ENCODE measurements at places on chromosomes 12 and 14.

DNA sequence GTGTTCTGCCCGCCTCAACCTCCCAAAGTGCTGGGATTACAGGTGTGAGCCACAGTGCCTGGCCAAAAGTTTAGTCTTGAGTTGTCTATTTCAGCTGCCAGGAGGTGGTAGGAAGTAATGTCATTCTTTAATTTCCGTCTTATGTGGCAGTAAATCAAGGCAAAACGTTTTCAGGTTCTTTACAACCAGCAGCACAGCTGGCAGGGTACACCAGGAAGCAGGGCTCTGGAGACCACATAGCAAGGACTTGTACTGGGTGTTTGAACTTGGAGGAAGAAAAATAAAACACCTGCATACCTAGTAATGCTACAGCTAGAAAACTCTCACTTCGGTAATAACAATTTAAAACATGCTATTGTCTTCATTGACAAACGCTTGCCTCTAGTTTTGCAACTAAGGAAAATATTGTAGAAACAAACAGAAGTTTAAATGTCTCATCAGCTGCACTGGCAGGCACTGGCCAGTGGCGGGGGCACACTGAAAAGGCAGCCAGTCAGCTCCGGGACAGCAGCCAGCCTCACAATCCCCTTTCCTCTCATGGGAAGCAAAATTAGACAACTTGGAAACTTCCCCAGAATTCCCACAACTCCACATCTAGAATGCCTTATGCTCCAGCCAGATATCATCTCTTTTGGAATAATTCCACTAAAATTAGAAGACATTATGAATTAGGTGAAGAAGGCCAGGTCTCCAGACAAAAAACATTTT lies 72.2 kb downstream of the CLIP1 start:
- no peak for DNase-seq

GRCh38 chr12:7090222-7090998 lies 1.8 kb downstream of the C1R start:
- DNase-seq = no peak

DNA sequence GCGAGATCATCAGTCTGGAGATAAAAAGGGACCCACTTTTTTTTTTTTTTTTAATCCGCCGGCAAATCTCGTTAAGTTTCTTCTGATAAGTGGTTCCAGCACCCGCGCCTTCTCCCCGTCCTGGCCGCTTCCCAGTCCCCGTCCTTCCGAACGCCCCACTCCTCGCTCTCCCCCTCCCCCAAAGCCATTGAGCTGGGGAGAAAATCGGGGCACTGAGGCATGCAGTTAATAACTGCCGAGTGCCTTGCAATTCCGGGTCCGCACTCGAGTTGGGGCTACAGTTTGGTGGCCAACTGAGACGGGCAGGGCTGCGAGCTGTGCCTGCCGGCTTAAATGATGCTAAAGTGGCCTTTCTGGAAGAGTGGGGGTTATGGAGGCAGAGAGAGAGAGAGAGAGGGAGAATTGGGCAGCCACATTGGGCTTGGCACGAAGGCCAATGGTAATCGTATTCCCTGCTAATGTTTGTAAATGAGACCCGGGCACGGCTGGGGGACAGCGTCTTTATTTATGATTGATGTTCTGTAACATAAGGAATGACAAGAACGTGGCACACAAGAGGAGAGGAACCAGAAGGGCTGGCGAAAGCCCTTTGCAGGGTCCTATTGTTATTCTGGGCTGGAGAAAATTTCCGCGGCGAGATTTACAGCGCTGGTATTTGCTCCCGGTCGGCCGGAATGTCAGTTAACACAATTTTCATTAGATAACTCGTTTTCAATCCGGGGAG lies 115.4 kb upstream of the MYL2 start:
- no peak for DNase-seq

- no peak for DNase-seq
Observed at GRCh38 chr14:72743626-72744025, 150.3 kb downstream of the DPF3 start.

- DNase-seq = no peak
Observed at GRCh38 chr14:60649875-60650372, 647 bp upstream of the SIX1 start.

GRCh38 chr12:48990552-48990951 lies 8.6 kb downstream of the DDN start:
- no peak for DNase-seq

DNA sequence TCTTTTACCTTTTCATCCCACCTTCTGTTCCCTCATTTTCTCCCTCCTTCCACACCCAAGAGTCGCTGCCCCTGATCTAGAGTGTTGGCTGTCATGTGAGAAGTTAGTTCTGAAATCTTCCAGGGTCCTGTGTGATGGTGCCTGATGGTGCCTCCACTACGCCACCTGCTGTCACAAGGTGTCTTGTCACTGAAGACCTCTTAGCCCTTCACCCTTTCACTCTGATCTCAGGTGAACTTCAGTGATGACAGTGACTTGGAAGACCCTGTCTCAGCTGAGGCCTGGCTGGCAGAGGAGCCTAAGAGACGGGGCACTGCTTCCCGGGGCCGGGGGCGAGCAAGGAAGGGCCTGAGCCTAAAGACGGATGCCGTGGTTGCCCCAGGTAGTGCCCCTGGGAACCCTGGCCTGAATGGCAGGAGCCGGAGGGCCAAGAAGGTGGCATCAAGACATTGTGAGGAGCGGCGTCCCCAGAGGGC lies 7.6 kb upstream of the PFDN5 start:
- no peak for DNase-seq

DNA sequence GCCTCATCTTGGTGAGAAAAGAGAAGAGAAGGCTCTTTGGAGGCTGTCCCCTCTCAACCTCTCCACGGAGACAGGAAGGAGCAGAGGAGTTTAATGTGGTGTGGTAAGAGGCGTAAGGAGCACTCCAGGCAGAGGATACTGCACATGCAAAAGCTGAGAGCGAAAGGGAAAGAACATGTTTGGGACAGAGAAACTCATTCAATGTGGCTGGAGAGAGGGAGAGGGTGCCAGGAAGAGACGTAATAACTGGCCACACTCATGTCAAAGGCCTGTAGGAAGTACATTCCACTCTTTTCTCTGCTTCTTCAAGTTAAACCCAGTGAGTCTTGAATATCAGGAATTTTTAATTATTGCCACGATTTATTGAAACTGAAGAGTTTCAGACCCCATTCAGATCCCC lies 12.0 kb downstream of the VDR start:
- no peak for DNase-seq

- no peak for DNase-seq
Observed at GRCh38 chr14:95140060-95140858, 17.1 kb downstream of the DICER1 start.

DNA sequence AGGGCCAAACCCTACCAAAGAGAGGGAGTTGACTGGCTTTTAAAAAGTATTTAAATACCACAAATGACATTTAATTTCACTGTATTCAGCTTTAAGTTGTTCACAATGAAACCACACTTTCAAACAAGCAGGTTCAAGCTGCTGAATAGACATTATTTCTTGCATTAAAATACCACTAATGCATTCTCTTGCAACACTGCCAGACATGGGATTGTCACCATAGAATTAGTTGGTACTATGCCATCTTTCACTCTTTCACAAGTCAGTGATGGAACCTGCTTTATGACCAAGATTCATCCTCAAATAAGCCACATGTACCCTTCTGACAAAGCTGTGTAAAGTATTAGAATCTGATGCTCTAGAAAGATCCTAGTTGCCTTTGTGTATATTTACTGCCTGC lies 239.4 kb downstream of the PAWR start:
- no peak for DNase-seq

DNA sequence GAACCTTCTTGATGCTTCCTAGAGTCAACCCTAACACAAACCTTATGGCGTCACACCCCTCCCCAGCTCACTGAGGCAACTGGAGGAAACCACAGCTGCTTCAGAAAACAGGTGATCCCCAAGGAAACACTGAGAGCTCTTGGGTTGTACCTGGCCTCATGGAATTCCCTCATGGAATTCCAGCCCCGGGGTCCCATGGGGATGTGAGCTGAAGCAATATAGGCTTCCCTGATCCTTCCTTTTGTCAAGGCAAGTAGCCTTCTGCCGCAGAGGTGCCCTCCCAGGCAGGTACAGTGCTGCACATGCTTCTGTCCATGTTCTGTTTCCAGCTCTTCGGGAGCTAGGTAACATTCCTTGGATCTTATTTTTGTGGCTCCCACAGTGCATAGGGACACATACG lies 47.3 kb downstream of the TSPAN11 start:
- DNase-seq = no peak

DNA sequence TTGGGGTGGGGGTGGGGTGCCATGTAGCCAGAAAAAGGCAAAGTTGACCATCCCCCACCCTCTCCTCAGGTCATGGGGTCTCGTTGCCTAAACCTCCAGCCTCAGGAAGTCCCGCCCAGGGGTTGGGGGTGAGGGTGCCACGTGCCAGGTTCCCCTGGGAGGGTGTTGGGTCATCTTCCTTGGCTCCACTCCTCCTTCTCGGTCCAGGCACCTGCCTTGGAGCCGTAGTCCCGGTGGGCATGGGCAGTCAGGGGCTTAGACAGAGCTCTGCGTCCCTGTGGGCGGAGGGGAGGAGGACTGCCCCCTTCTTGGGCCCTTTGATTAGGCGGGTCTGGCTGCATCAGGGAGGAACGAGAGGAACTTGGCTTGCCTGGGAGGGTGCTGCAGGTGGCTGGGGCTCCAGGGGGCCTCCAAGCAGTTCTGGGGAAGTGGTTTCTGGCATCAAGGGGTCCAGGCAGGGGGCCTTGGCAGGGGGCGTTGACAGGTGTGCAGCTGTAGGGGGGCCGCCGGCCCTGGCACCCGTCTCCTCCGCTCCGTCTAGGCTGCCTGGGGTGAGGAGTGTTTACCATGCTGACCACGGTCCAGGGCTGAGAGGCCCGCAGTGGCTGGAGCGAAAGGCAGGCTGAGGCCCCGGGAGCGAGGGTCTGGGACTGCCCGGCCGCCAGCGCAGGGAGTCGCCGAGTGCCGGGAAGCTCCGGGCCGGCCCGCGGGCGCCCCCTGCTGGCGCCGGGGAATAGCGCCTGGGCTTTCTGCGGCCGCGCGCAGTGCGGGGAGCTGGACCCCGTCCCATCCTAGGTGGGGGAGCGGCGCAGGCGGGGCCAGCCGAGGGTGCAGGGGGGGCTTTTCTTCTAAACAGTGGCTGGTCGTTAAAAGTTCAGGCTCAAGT lies 7.9 kb downstream of the SETD1B start:
- DNase-seq = no peak

- DNase-seq = no peak
Observed at GRCh38 chr14:94164685-94165431, 9.3 kb upstream of the PPP4R4 start.

- no peak for DNase-seq
Observed at GRCh38 chr14:36319899-36320199, 588 bp downstream of the MBIP start.

DNA sequence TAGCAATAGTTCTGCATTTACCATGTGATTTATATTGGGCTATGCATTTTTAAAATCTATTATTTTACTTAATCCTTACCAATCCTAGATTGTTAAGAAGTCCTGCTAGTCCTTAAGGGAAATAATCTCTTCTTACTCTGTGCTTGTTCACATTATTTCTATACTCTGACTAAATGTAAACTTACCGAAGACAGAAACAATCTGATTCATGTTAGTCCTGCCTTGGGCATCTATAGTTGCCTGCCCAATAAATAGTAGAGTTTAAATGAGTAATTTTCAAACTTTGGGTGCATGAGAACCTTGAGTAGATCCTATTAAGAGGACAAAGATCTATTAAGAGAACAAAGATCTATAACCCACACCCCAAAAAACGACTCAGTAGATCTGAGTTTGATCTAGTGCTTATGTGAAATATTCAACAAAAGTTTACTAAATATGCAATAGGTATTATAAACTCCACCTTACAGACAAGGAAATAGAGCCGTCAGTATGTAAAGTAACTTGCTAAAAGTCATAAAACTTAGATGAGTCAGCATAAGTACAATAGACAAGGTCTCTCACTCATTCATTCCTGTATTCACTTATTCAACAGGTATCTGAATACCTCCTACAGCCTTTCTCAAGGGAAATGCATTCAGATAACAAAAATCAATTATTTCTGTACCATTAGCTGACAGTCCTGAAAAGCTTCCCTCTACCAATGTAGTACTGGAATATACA lies 127.6 kb downstream of the PAWR start:
- no peak for DNase-seq

DNA sequence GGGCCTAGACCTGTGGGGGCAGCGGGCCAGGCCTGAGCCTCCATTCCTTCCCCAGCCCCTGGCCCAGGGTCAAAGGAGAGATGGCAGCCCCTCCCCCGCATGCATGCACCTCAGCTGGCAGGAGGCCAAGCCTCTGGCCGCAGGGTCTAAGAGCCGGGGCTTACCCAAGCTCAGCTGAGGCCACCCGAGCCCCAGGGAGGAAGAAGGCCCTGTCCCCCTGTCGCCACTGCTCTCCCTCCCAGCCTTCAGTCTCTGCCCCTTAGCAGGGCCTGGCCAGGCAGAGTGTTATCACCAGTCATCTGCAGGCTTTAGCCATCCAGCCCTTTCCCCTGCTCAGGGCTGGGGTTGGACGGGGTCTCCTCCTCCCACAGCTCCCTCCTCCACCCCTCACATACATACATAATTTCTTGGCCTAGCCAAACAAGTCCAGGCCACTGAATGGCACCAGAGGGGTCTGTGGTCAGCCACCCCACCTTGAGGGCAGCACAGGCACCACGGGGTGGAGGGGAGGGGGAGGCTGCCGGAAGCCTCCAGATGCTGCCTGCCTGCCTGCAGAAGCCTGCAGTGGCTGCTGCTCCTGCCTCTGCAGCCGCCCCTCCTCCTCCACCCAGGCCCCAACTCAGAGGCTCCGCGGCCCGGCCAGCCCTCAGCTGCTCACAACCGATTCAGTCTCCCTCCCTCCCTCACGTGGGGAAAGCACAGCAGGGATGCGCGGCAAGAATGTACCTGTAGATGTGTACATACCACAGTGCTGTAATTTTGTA lies 22.8 kb downstream of the RAB35 start:
- no peak for DNase-seq
